Urinary bladder (tissue), 4 donors: ENCODE measurements at places on chromosomes 4 and X. TPM values are rescaled to one million over a fixed set of nuclear protein-coding genes. Genes with fewer than 3 reads are reported as not detected.

The RTL5 gene
- 4.8 TPM for total RNA-seq

The CT83 gene
- not detected for total RNA-seq

The USP26 gene
- total RNA-seq: not detected

The ADGRA3 gene
- total RNA-seq: 67.8 TPM

The TEC gene
- total RNA-seq: 2.6 TPM

The SULT1E1 gene
- 153 TPM for total RNA-seq

The PRKG2 gene
- total RNA-seq: 2.1 TPM

The SFRP2 gene
- 119 TPM for total RNA-seq

The TXK gene
- total RNA-seq: 7.3 TPM

The PDGFC gene
- total RNA-seq: 73.5 TPM

The CXCL8 gene
- total RNA-seq: 1.1 TPM

The SLC34A2 gene
- 0.58 TPM for total RNA-seq

The SOX3 gene
- not detected for total RNA-seq

The LRP2BP gene
- 5.4 TPM for total RNA-seq

The RADX gene
- 7.3 TPM for total RNA-seq

The MAGEB17 gene
- total RNA-seq: not detected

The GPM6B gene
- total RNA-seq: 47.2 TPM

The CPE gene
- 242 TPM for total RNA-seq

The CABS1 gene
- not detected for total RNA-seq

The BGN gene
- total RNA-seq: 57.7 TPM

The NPNT gene
- total RNA-seq: 50.6 TPM

The SSX2B gene
- not detected for total RNA-seq

The RPA4 gene
- total RNA-seq: 4.5 TPM

The CDS1 gene
- 5.3 TPM for total RNA-seq

The TAF7L gene
- 0.26 TPM for total RNA-seq

The PITX2 gene
- 30.4 TPM for total RNA-seq

The XAGE1A gene
- not detected for total RNA-seq

The ITIH6 gene
- total RNA-seq: 0.05 TPM

The IL1RAPL1 gene
- 21.3 TPM for total RNA-seq

The CAMK2D gene
- 125 TPM for total RNA-seq

The SSX2 gene
- not detected for total RNA-seq
